Stimulated activated CD8-positive, alpha-beta memory T cell treated with anti-CD3 and anti-CD28 coated beads, Interleukin-12 subunit alpha, Interleukin-12 subunit beta, amount 100 ng/mL, for 4 hours (primary cell): ENCODE measurements at places on chromosomes 2 and 18.
A peak's percentile ranks its signal among the peaks of the same experiment; 100 is the strongest.

- no peak for DNase-seq
Measured at GRCh38 chr2:42947809-42948600, 155.6 kb upstream of the HAAO start.

DNA sequence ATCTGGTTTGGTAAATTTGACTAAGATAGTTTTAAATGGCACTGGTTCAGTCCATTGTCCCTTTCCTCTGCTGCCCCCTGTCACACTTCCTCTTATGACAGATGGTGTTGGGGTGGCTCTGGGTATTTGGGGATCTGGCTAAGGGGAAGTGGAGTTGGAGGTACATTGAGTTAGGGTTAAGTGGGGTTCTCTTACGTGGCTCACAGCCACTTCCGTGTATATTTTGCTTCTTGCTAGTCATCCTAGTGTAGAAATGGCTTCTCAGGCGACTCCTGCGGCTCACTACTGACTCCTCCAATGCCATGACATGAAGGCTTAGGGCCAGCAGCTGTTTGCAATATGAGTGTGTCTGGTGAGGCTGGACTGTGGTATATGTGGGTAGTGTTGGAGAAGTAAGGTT lies 187.0 kb downstream of the HAUS1 start:
- DNase-seq: no peak

GRCh38 chr2:152630466-152630865 lies 86.8 kb downstream of the PRPF40A start:
- no peak for DNase-seq

- no peak for DNase-seq
Measured at GRCh38 chr18:76451396-76452331, 43.4 kb downstream of the ZNF516 start.

- peak; percentile 63 for DNase-seq
Measured at GRCh38 chr2:208025037-208025813, at the start of gene PLEKHM3. Gene PLEKHM3, minus strand, starts transcription at chr2:208025527. Its CDS starts 23,888 bp downstream, at chr2:208001639.

GRCh38 chr2:70984576-70985282 lies 6.3 kb downstream of the ANKRD53 start:
- peak; percentile 69 for DNase-seq

GRCh38 chr2:10599921-10600320 lies 89.9 kb downstream of the NOL10 start:
- DNase-seq: no peak

- no peak for DNase-seq
Measured at GRCh38 chr2:229340086-229340760, 69.1 kb upstream of the PID1 start.
